Activated gamma-delta T cell (primary cell): ENCODE measurements at places on chromosomes 2 and 18.

- DNase-seq: no peak
Measured at GRCh38 chr2:220981926-220982325, 590.2 kb downstream of the EPHA4 start.

GRCh38 chr18:10826400-10826799 lies 300.6 kb downstream of the NAPG start:
- DNase-seq: no peak

DNA sequence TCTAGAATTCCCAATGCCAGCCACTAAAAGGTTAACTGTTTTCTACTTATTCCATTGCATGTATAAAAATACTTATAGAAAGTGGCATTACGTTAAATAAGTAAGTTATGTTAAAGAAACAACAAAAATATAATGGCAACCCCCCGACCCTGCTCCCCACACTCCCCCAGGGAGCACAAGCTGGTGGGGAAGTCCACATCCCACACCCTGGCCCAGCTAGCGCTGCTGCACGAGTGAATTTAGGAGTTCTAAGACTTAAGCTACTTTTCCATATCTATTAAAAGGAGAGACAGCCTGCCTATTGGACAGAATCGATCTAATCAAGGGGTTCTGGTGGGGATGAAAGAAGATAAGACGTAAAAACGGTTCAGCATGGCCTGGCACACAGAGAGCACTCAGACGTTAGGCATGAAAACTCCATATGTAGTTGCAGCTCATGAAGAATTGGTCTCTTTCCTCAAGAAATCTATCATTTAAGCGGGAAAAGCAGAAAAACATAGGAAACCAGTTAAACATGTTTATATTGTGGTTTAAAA lies 16.6 kb downstream of the HJURP start:
- no peak for DNase-seq

- DNase-seq: no peak
Measured at GRCh38 chr2:20418519-20418918, 28.4 kb upstream of the RHOB start.

DNA sequence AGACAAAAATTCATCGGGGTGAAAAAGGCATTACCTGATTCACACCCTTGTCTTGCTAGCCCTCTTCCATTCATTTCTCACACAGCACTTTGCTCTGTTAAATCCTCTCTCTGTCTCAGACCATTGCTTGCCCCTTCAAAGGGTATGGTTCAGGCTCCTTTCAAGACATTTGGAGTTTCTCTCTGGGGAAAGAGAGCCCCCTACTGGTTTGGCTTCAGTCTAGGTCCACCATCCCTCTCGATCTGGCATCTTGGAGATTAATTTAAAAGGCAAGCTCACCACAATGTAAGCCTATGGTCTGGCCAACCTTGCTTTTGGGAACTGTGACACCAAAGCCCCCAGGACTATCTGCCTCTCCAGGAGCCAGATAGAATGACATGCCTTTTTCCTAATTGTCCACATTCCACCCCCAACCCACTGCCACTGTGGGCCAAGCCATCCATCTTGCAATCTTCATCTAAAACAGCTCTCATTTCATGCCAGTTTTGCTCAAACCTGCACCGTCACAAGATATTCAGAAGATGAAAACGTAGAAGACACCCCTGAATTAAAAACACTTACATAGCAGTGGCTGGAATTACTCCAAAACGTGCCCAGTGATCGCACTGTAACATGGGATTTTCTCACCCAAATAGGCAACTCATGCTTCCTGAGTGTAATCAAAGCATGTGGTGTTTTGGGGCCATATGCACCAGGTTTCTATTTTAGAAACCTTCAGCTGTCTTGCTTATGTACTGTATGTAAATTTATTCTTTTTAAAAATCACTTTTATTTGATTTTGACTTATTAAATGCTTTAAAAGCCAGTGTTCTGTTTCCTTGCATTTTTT lies 93.9 kb downstream of the FARSB start:
- DNase-seq: no peak

DNA sequence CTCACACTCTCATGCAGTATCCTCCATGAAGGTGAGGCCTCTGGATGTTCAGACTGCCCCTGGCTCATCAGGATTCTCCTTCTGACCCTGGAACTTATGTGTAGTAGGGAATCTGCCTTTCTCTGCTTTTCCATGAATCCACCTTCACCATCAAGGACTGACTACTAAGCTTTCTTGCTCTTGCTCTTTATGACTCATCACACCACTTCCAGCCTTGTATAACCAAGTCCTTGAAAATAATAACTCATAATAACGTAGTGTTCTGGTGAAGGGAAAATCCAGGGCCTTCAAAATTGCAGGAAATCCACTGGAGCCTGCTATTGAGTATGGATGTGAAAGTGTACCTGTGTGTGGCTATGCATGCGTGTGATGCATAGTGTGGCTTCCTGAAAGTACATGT lies 11.3 kb upstream of the KCNS3 start:
- DNase-seq: no peak

GRCh38 chr2:118098307-118099030 lies 10.2 kb downstream of the INSIG2 start:
- DNase-seq: no peak

GRCh38 chr2:108553209-108553919 lies 19.1 kb downstream of the LIMS1 start:
- no peak for DNase-seq

DNA sequence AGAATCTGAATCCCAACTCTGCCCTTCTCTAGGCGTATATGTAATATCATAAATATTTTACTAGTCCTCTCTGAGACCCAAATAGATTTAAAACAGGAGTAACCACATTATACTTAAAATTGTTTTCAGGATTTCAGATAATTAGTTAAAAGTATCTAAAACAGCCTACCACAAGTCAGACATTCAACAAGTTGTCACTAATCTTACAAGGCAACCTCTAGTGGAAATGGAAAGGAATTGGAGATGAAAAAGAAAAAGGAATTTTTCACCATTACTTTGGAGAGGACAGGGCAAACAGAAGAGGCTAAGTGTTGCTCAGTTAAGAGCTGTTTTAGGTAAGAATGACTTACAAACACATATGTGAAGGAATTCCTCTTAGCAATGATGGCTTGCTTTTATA lies 11.4 kb downstream of the CUL3 start:
- DNase-seq: no peak

- no peak for DNase-seq
Measured at GRCh38 chr2:234488913-234489451, 7.9 kb downstream of the ARL4C start.

GRCh38 chr2:7111626-7112025 lies 194.4 kb downstream of the RNF144A start:
- no peak for DNase-seq

DNA sequence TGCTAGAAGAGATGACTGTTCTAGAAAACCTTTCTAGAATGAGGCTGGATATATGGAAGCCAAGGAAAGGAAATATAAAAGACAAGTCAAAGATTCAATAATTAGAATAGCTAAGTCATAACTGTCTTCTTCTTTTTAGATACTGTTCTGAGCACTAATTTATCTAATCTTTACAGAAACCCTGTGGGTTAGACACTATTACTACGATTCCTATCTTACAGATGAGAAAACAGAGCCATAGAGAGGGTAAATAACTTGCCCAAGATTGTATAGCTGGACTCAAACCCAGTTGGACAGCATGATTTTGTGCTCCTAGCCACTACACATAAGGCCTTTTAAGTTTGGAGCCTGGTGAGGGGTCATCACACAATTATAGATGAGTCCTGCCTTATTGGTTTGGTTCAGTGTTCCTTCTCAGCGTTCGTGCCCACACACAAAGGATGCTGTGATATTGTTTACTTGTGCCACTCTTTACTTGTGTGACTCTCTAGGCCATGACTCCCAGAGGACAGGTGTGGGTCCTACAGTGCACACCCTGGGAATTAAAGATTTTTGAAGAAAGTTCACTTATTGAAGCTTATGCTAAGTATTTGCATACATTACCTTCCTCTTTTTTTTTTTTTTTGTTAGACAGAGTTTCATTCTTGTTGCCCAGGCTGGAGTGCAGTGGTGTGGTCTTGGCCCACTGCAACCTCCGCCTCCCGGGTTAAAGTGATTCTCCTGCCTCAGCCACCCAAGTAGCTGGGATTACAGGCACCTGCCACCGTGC lies 153.7 kb downstream of the PRKCE start:
- DNase-seq: no peak

DNA sequence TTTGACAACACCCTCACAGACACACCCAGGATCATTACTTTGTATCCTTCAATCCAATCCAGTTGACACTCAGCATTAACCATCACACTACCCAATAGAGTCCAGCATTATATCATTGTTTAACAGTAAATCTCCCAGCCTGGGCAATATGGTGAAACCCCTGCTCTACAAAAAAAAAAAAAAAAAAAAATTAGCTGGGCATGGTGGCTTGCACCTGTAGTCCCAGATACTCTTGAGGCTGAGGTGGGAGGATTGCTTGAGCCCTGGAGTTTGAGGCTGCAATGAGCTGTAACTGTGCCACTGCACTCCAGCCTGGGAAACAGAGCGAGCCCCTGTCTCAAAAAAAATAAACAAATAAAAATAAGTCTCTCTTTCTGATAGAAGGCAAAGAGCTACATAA lies 304.0 kb downstream of the STK39 start:
- DNase-seq: no peak

GRCh38 chr18:3209859-3210569 lies 9.8 kb downstream of the MYOM1 start:
- DNase-seq: no peak

- DNase-seq: no peak
Measured at GRCh38 chr2:193793914-193794313, 1599.2 kb upstream of the TMEFF2 start.

DNA sequence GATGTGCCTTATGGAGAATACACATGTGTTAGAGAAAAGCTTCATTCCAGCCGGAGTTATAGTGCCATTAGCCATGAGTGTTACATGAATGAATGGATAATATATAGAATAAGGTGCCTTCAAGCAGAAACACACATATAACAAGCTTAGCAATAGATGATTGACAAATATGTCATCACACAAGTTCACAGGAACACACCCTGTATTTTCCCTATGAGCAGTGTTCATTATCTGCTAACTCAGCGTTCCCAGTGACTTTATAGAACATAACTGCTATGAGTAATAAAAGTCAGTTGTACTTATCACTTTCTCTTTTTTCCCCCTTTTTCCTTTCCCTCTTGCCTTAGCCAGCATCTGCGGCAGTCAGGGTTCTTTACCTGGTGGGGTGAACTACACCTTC lies 65.1 kb downstream of the TIMM21 start:
- no peak for DNase-seq

- DNase-seq: no peak
Measured at GRCh38 chr2:14678761-14679160, 46.2 kb downstream of the LRATD1 start.

DNA sequence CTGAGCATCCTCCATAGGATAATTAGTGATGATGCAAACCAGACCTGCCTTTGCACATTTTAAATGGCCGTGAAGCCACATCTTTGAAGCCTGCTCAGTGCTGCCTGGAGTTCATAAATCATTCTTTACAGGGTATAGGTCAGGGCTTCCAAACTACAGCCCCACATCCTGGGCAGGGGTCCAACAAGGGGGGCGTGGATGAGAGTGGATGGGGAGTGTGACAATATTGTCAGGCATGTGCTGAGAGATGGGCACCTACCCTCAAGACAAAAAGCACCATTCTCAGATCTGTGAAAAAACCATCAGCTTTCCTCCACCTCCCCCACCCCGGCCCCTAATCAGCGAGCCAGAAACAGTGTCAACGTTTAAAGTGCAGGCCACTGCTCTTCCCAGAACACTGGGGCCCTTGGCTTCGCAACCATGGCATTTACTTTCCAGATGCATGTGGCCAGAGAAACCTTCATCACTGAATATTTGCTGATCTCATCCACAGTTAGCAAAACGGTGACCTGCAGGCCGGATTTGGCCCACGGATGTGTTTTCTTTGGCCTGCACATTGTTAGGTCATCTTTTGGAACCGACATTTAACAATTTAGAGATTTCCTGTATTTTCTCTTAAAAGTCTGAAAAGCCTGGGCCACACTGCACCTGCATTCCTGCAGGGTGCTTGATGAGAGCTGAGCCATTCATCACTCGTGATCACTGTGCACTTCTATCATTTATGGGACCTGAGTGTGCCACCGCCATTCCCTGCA lies 130.7 kb downstream of the ANKRD44 start:
- no peak for DNase-seq

- no peak for DNase-seq
Measured at GRCh38 chr2:126911111-126911796, 12.6 kb downstream of the TEX51 start.

DNA sequence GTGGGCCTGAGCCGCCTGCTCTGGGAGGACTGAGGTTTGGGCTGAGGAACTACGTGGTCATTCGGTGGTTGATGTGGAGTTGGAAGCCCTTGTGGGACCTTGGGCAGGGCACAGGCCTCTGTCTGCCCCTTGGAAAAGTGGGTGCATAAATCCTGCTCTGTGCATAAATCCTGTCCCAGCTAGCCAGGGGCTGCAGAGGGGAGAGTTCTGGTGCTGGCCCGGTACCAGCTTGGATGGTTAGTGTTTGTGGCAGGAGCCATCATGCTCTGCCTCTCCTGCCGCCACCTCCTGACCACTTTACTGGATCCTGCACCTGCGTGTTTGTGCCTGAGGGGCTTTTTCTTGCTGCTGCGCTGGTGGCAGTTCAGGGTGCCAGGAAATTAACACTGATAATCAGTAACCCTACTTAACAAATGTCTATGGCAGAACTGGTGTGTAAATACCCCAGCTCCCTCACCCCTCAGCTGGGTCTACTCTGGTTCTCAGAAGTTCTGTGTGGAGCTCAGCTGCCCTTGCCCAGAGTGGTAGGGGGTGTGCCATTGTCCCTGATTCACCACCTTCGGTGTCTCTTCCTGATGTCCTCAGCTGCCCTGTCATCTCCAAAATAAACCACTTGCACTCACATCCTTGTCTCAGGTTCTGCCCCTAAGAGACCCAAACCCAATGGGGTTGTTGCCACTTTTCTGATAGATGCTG lies 156.8 kb downstream of the GLI2 start:
- DNase-seq: no peak

- no peak for DNase-seq
Measured at GRCh38 chr18:26181343-26181826, 44.9 kb upstream of the TAF4B start.

DNA sequence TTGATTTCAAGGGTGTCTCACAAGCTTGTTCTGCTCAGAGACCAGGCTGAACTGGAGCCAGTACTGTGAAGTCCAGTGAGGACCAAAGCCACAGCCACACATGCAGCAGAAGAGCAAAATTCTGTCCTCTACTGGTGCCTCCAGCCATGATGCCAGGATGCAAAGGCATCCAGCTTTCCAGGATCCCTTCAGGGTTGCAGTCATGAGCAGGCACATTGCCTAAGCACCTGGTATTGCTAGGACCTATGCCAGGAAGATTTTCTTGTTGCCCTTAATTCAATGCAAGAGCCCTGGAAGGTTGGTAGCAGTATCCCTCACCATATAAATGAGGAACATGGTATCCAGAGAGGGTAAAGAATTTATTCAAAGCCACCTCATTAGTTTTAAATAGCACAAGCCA lies 78.9 kb upstream of the CYRIA start:
- DNase-seq: no peak

GRCh38 chr18:21100146-21100545 lies 11.5 kb downstream of the ROCK1 start:
- no peak for DNase-seq

DNA sequence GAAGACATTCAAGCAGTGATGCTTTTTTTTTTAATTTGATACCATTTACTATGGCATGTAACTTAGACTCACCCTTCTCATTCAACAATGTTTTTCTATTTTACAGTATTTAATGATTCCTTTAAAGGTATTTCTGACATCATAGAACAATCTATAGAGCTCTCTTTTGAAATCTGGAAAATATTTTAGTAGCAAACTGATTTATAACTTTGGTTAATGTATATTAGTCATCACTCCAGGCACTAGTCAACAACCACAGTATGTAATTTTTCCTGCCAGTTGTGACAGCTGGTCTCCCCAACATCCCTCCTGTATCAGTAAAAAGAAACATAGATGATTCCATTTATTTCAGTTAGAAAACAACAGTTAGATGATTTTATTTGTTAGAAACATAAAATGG lies 122.9 kb downstream of the LCLAT1 start:
- DNase-seq: no peak
